ENCODE measurements at places on chromosomes 3 and 15.

DNA sequence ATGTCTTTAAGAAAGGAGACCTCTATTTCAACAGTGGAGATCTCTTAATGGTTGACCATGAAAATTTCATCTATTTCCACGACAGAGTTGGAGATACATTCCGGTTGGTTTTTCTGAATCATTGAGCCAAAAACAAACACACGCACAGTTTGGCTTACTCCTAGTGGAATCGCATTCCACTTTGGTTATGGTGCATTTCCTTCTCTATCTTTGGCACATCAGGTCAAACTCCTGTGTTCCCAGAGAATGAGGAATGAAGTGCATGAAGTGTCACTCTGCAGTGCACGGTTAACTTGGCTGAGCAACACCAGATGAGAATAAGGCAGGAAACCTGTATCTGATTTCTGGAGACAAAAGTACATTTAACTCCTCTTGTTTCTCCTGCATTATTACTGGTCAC lies 38.5 kb downstream of the HDC start:
- no peak for DNase-seq

- DNase-seq = no peak
Measured at GRCh38 chr15:31887246-31887645, 143.1 kb upstream of the CHRNA7 start.

GRCh38 chr3:15665510-15666150 lies 64.1 kb downstream of the BTD start:
- no peak for DNase-seq

DNA sequence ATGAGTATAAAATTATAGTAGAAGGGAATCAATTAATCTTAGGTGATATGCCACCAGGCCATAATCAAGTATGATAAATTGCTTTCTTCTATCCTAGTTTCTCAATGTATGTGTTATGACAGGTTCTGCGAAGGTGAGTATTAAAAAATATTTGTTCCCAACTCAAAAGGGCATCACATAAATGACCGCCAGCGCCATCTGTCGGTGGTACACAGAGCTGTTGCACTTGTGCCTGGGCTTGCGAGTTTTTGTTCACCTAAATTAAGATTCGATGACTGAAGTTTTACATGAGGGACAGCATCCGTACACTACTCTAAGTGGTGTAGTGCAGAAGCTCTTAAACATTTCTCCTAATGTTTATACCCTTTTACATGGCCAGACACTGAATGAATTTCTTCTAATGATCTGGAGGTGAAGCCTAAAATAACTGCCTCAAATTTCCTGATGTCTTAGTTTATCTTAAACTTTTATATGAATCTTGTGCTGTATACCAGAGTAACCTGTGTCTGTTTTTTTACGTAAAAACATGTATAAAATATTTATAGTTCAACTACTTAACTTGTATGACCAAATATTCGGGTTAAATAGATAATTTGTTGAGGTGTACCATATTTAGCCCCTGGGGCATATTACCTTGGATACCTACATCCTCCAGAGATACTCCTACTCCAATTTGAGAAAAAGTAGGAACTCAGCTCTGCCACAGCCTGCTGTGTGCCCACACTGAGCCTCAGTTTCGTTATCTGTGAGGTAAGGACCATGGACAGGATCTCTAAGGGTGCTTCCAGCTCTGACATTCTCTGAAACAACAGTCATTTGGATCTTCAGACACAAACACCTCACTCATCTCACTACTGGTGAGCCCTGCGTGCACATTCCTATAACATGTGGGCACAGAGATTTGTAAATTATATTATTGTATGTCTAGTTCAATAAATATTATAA lies 365.6 kb downstream of the MAGI1 start:
- DNase-seq = no peak

DNA sequence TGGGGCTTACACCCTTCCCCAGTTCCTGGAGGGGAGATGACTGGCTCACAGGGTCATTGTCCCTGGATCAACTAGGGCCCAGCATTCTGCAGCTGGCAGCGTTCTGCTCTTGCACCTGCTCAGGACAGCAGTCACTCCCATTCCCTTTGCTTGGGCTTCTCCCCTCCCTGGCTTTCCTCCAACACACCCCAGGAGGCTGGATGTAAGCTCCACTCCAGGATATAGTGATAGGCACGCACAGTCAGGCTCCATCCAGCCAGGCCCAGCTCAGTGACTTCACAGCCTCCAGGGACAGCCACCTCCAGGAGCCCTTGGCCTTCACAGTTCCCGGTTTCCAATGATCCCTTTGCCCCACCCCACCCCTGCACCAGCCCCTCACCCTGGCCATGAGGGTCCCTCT lies 1.9 kb downstream of the SPTBN5 start:
- no peak for DNase-seq

DNA sequence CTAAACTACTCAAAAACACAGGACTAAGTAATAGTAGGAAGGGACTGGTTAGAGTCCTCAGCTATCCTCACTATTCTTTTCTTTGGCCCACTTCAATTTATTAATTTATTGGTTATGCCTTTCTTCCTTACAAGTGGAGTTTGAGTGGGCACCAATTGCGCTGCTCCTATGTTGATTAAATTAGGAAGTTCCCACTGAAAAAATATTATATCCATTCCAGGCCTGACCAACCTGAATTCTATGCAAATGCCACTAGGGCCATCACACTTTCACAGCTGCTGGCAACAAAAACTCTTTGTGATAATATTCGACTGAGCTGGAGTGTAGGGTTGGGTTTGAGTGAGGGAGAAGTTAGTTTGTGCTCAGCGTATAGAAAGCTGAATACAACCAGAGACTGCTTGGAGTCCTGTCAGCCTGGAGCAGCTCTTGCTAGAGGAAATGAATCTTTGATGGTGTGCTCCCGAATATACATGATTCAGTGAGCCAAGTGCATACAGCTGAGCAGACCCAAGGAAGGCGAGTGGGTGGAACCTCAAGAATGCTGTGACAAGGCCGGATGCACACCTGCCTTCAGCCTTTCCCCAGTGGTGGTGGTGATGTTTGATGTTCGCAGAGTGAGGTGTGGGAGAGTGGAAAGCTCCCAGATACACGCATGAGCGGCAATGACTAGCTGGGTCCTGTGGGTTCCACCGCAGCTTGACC lies 1.5 kb downstream of the ARHGEF3 start:
- DNase-seq = peak; percentile 35

- no peak for DNase-seq
Measured at GRCh38 chr3:143135150-143135549, 15.6 kb downstream of the CHST2 start.

GRCh38 chr3:124821356-124821755 lies 65.8 kb downstream of the ITGB5 start:
- no peak for DNase-seq

DNA sequence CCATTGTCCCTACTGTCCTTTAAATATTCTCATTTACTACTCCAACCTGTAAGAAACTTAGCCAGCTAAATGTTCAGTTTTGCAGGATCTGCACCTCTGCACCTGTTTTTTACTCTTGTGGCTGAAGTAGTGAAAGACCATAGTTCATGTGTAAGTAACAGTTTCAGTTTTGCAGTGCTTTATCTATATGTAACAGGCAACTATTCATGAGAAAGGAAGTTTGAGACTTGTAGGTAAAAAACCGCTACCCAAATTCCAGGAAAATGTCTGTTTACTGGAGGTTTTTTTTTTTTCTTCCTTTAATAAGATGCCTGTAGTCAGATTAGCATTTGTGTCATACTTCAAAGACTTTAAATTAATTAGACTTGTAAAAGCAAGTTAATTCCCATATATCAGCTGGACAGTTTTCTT lies 25.4 kb upstream of the MBNL1 start:
- DNase-seq = no peak

GRCh38 chr3:4994144-4994730 lies 15.0 kb downstream of the BHLHE40 start:
- no peak for DNase-seq

DNA sequence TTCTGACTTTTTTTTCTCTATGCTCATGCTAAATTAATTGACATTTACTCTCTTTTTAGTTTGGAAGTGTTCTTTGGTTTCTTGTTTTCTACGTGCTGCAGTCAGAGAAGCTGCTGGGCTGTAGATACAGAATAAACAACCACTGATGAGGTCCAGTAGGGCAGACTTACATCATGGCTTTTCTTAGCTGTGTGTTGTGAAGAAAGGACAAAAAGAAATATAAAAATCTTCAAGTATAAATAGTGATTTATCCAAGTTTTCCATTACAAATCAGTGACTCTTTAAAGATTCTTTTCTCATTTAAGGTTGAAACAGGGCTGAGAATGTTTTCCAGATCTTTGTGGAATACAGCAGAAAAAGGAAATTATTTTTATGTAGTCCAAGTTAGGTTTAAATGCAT lies 122.2 kb downstream of the CMSS1 start:
- DNase-seq = no peak

DNA sequence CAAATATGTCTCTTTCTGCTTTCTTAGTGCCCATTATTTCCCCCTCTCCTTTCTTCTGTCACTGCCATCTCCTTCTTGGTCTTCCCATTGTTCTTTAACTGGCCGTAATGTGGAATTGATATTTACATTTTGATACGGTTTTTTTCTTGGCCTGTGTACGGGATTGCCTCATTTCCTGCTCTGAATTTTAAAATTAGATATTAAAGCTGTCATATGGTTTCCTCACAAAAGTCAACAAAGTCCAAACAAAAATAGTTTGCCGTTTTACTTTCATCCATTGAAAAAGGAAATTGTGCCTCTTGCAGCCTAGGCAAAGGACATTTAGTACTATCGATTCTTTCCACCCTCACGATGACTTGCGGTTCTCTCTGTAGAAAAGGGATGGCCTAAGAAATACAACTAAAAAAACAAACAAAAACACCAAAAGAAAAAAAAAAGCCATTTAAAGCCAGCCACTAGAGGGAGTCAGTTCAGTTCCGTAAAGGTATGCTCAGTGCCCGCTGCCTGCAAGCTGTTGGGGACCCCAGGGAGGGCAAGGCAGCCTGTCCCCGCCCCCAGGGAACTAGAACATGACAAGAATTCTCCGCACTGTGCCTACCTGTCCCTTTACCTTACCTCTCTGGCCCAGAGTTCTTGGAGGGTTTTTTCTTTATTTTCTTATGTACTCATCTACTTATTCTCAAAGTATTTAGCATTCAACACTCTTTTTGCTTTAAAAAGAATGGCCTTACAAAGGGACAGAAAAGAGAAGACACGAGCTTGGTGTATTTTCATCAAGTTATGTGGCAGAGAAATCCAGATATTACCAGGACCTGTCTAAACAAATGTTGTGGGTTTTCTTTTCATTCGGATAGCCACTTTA lies 30.0 kb upstream of the NR2E3 start:
- no peak for DNase-seq

GRCh38 chr3:187252311-187252710 lies 39.2 kb downstream of the MASP1 start:
- DNase-seq = no peak

DNA sequence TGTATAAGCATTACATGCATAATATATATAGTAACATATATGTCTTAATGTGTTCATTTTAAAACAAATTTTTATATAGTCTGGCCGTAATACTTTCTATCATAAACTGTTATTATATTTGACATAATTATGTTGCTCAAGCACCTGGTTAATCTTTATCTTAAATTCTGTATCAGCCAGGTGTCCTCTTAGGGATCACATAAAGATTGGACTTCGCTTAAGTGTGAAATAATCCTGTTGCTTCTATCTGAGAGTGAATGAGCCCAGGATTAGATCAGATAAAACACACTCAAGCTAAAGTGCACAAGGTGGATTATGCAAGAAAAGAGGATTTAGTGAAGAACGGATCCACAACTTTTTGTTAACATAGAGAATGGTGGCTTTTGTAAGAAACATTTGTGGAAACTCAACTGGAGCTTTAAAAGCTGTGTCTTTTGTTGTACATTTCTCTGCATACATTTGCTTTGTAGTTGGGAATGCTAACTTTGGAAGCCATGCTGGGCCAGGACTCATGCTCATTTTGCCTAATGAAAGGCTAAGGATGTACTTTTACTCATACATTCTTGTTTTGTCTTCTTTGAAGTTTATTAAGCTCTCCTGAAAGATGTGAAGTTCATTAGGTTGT lies 437.8 kb downstream of the ZIC1 start:
- DNase-seq = no peak

DNA sequence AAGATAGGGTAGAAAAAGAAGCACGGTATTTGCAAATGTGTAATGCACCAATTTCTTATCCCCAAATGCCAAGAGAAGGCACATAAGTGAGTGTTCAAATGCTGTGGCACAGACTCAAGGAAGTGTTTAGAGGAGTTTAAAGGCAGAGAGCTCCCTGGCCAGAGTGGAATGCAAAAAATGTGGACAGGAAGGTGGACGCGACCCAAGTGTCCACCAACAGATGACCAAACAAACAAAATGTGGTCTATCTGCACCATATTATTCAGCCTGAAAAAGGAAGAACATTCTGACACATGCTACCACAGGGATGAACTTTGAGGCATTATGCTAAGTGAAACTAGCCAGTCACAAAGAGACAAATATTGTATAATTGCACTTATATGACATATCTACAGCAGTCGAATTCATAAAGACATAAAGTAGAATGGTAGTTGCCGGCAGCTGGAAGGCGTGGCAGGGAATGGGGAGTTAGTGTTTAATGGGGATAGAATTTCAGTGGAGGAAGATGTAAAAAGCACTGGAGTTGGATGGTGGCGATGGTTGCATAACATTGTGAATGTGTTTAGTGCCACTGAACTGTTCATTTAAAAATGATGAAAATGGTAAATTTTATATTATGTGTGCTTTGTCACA lies 126.6 kb downstream of the SRGAP3 start:
- no peak for DNase-seq

DNA sequence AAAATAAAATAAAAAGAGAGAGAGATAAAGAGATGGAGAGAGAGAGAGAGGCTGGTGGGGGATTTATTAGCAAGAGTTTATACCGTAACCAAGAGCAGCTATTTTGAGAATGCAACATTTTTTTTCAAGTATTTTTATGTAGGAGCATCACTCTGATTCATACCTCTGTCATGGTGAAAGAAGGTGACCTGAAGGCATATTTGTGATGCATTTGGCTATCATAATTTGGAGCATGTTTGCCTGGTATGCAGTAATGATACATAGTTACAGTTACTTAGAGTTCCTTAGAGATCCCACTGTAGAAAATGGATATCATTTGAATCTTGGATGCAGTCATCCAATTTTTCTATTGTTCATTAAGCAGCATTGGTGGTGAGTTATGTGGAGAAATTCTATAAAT lies 1472.4 kb downstream of the SI start:
- DNase-seq = no peak

- DNase-seq = no peak
Measured at GRCh38 chr15:32967521-32967920, 227.0 kb downstream of the FMN1 start.

DNA sequence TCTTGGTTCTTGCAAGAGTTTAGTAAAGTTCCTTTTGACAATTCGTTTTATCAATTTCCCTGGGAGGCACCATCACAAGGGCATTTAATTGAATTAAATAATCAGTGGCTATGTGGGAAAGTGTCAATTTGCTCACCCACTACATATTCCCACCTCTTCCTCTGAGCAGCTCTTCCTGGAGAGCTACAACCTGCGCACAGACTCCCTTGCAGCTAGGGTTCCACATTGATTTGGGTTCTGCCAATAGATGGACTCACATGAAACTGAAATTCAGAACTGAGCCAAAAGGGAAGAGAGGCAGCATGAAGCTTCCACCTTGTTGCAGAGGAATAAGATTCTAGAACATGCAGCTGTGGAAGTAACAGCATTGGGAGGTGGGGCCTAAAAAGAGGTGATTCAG lies 94.8 kb downstream of the TLE3 start:
- no peak for DNase-seq

- no peak for DNase-seq
Measured at GRCh38 chr3:9595877-9596276, 42.3 kb upstream of the LHFPL4 start.

Measured in activated CD4-positive, alpha-beta T cell treated with anti-CD3 and anti-CD28 coated beads, Interleukin-2, amount 50 U/mL, for 24 hours (primary cell).